Kidney glomerular epithelial cell (primary cell): ENCODE measurements at places on chromosomes 4 and X.

- no peak for DNase-seq
Observed at GRCh38 chr4:140989944-140990343, 143.3 kb downstream of the RNF150 start.

GRCh38 chr4:185192059-185192458, 11.7 kb downstream of the CFAP97 start:
- DNase-seq: no peak

- no peak for DNase-seq
Observed at GRCh38 chr4:185238215-185238681, 28.9 kb downstream of the SNX25 start.

DNA sequence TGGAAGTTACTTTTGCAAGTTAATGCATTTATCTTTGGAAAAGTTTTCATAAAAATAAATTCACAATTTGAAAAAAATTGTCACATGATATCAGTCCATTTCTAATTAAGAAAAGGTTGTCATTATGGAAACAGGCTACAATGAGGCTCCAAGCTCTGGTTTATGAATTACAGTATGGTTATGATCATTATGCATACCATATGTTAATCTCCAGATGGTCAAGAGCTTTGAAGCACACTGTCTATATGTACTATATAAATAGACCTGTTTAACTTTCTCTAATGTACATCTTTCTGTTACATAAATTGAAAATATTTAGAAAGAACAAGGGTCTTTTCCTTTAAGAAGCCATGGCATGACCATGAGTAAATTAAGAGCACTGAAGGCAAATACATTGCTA, 2338.8 kb downstream of the PCDH7 start:
- DNase-seq: no peak

GRCh38 chrX:17007134-17007768, 60.8 kb downstream of the REPS2 start:
- no peak for DNase-seq

GRCh38 chrX:105829011-105829410, 6.7 kb downstream of the NRK start:
- DNase-seq: peak; percentile 3

DNA sequence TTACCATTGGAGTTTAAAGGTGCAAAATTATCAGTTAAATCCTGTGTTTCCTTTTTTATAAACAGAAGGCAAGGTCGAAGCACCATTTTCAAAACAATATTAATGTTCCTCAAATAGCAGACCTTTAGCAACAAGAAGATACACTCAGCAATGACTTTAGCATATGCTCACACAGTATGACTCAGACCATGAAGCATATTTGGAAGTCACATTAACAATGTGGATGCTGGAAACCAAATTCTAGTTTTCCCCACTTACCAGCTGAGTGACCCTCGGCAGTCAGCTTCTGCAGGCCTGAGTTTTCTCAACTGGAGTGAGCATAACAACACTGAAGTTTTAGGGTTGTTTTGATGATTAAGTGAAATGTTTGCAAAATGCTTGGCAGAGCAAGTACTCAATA, 130.5 kb downstream of the ANK2 start:
- no peak for DNase-seq
